Stimulated activated CD4-positive, alpha-beta T cell treated with anti-CD3 and anti-CD28 coated beads, Interleukin-15, amount 100 ng/mL, for 24 hours (primary cell): ENCODE measurements at places on chromosomes 1 and 21.

DNA sequence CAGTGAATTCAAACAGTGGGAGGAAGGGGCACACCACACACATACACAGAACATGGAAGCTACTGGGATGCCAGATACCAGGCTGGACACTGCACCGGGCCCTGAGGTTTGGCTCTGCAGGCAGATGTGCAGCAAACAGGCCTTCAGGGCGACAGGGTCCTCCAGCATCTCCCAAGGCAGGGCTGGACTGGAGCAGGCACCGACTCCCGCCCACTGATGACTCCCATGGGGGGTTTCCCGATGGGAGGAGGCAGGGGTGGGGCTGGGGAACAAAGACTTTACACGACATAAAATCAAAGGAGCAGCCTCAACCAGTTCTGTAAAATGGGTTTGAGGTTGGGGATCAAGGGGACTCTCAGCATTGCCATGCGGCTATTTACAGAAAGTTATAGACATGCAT lies 118.1 kb downstream of the SYT2 start:
- DNase-seq, result peak; percentile 8

DNA sequence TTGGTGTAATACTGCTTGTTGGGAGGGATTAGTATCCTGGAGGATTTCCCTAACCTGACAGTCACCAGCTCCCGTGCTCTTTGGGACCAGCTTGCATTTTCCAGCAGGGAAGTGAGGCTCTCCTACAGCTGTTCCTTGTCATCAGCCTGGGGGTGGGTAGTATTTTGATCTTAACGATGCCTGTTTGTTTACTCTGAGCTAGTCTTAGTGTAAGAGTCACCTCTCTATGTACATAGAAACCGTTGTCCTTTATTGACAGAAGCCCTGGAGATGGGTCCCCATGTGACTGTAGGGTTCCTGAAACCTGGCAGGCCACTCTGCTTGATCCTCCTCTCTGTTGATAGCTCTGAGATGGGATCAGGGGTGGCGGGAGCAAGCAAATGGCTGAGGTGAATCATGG lies 58.0 kb downstream of the ACP6 start:
- DNase-seq, result no peak

- no peak for DNase-seq
Measured at GRCh38 chr1:5742032-5742431, 250.2 kb downstream of the NPHP4 start.

GRCh38 chr1:59484096-59484495 lies 187.2 kb downstream of the FGGY start:
- no peak for DNase-seq

- DNase-seq, result no peak
Measured at GRCh38 chr1:234571702-234572101, 38.3 kb downstream of the IRF2BP2 start.

DNA sequence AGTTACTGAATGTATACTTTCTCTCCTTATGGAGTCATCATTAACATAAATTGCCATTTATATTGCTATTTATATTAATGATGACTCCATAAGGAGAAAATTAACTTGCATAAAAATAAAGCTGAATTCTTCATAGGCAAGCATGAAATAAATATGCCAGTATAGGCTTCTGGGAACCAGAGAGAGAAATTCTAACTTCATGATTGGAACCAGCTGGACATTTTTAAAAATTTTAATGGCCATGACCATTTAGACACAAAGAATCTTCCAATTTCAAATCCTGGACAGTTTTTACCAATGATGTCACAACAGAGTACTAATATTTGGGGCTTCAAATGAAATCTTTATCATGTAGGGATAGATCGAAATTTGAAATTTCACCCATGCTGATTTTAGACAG lies 268.7 kb downstream of the PTGER3 start:
- DNase-seq, result no peak

GRCh38 chr1:218424502-218424901 lies 79.4 kb downstream of the TGFB2 start:
- no peak for DNase-seq

- DNase-seq, result no peak
Measured at GRCh38 chr1:240314845-240315801, 223.4 kb downstream of the FMN2 start.

- DNase-seq, result no peak
Measured at GRCh38 chr1:53390261-53390660, 62.4 kb upstream of the LRP8 start.

GRCh38 chr1:155295183-155295941 lies 5.9 kb downstream of the PKLR start:
- peak; percentile 14 for DNase-seq

DNA sequence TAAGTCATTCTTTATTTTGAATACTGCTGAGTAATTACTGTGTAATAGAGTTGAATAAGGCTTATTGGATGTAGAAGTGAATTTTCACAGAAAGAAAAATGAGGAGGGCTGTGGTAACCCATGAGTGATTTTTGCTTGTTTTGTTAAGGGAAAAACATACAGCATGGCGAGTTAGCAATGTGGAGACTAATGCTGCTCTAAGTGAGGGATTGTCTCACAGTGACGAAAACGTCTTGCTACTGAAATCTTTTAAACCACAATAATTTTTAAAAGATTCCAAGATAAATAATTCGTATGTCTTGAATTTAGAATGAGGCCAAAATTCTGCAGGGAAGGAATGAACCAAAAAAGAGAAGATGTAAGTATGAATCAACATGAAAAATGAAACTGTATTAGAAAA lies 16.2 kb upstream of the PLA2G4A start:
- no peak for DNase-seq

GRCh38 chr1:203288400-203288799 lies 16.9 kb upstream of the BTG2 start:
- DNase-seq, result no peak

DNA sequence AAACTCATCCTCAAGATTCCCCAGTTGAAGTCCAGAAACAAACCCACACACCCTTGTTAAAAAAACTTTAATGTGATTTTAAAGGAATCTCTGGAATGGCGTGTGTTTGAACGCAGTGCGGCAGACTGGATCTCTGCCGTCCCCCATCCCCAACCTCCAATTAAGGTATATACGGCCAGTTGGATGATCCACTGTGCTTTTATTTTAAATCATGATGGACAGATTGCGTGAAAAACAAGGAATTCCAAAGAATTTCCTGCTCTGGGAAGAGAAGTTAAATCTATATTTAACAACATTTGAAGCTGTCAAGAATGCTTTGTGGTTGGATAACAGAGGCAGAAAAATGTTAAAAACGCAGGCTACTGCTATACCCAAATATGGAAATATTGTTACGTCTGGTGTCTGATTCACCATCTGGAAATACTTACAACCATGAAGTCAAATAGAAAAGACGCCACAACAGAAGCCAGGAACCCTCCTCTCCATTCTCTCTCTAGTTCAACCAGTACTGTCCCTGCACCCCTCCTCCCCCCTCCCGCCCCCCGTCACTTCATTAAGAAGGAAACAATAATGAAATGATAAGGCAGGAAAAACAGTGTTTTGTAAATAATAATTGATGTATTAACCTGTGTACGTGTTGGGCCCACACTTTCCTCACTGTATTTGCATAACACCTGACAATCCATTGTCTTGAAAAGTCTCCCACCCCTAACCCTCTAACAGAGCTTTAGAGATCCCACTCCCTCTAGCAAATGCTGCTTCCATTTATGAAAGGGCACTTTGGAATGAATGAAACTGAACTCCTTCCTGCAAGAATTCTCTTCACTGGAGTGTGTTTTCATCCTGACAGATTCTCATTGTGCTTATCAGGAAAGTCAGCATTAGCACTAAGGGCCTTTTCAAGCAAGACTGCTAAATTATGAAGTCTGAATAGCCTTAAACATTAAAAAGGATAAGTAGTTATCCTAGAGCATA lies 2.0 kb upstream of the CCN1 start:
- no peak for DNase-seq

DNA sequence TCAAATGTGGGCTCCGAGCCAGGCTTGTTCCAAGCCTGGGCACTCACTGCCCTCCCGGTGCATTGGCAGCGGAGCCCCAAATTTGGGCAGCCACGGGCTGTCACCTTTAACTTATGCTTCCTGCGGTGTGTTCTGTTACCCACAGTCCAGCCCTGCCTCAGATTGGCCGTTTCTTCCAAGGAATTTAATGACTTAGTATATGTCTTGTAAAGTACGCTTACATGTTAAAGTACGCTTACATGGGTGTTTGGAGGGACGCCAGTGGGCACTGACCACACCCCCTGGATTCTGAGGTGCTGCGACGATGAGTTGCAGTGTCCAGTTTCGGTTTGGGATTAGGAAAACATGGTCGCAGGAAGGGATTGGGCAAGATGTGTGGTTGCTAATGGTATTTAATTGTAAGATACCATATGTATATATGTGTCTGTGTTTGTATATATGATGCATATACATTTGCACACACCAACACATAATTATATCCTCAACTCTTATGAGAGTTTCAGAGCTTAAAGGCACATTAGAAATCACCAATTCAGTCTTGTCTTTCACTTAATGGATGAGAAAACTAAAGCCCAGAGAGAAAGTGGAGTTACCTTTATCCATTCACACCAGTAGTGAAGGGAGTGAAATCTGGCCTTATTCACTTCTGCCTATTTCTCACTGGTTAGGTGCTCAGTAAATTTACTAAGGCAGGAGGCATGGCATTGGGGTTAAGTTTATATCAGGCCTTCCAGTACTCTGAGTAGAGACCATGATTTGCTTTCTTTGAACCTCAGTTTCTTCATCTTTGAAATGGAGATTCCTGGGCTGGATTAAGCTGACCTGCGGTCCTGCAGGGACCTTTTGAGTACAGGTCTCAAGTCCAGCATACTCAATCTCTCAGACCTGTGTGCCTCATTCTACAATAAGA lies 1.0 kb downstream of the SMYD2 start:
- no peak for DNase-seq

- DNase-seq, result no peak
Measured at GRCh38 chr1:235613602-235614001, 36.0 kb downstream of the GNG4 start.

DNA sequence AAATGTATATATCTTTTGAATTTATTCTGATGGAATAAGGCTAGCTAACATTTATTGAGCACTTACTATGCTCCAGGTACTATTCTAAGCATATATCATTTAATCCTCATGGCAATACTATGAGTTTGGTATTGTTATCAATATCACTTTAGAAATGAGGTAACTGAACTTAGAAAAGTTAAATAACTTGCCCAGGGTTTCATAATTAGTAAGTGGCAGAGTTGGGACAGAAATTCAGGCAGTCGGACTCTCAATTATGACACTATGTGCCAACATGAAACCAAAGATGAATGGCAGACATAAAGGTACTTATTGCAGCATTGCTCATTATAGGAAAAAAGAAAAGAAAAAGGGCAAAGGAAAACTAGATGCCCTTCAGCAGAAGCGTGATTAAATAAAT lies 48.2 kb downstream of the RAB3GAP2 start:
- DNase-seq, result no peak

- DNase-seq, result no peak
Measured at GRCh38 chr1:33131191-33131590, 50.2 kb downstream of the AZIN2 start.

DNA sequence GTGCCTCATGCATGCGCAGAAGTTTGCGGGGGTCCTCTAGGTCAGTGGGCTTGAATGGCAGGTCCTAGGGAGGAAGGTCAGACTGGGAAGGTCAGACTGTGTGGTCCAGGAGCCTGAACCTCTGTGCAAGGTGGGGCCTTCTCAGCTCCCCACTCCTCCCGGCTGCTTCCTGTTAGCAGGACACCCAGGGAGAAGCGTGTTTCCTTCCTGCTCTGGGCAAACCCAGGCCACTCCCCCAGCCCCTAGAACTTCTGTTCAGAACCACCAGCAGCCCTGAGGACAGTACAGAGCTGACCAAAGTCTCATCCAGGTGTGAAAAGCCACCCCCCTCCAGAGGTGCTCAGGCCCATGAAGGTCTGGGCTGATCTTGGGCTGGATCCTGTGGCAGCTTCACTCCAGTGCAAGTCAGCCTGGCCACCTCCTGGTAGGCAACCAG lies 29.9 kb downstream of the NAV1 start:
- no peak for DNase-seq

GRCh38 chr21:31870472-31871193 lies 2.2 kb upstream of the HUNK start:
- no peak for DNase-seq

GRCh38 chr1:24920533-24920925 lies 9.5 kb downstream of the RUNX3 start:
- no peak for DNase-seq

DNA sequence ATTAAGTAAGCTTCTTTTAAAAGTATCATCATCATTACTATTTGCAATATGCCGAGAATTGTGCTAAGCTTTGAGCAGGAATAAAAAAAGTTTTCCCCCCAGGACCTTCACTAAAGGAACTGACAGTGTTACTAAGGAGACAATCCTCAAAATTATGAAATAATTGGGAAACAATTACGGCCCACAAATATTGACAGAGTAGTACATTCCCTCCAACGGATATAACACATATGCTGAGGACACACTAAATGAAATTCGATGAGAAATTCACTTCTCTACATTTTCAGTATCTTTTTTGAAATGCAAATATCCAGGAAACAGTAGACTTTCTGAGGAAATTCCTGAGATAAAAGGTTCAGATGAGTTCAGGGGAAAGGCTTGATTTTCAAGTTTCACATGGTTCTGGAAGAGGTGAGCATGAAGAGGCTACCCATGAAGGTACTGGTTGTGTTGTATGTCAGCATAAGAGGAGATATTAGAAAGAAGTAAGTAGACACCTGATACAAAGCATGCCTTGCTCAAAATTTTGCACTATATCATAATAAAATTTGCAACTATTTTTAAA lies 171.2 kb upstream of the NR5A2 start:
- DNase-seq, result no peak

GRCh38 chr1:5711079-5711478 lies 281.1 kb downstream of the NPHP4 start:
- DNase-seq, result no peak

GRCh38 chr1:117613249-117613968 lies 7.6 kb downstream of the TENT5C start:
- DNase-seq, result no peak

GRCh38 chr1:241499910-241500309 lies 19.6 kb downstream of the FH start:
- no peak for DNase-seq

GRCh38 chr1:63847308-63847910 lies 73.6 kb downstream of the ROR1 start:
- DNase-seq, result no peak

- peak; percentile 4 for DNase-seq
Measured at GRCh38 chr1:62528015-62528414, 69.3 kb upstream of the ANGPTL3 start.

DNA sequence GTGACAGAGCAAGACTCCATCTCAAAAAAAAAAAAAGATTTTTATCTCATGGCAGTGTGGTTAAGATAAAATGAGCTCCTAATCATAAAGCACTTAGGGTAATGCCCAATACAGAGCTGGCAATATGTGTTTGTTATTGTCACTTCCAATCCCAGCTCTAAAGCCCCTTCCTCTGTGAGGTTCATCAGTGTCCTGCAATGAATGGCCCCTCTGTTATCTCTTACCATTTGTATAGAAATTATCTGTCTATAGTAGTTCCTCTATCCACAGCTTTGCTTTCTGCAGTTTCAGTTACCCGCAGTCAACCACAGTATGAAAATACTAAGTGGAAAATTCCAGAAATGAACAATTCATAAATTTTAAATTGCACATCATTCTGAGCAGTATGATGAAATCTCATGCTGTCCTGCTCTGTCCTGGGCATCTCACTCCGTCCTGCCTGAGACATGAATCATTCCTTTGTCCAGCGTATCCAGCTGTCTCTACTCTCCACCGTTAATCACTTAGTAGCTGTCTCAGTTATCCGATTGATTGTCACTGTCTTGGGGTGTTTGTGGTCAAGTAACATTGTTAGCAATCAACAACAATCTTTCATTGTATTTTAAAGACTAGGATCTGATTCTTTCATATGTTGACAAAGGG lies 50.2 kb upstream of the DNAH14 start:
- no peak for DNase-seq
